Activated naive CD4-positive, alpha-beta T cell (primary cell): ENCODE measurements at places on chromosomes 16 and 17.

- DNase-seq, result no peak
These were observed 180.8 kb downstream of the RBFOX1 start for GRCh38 chr16:7513429-7513828.

DNA sequence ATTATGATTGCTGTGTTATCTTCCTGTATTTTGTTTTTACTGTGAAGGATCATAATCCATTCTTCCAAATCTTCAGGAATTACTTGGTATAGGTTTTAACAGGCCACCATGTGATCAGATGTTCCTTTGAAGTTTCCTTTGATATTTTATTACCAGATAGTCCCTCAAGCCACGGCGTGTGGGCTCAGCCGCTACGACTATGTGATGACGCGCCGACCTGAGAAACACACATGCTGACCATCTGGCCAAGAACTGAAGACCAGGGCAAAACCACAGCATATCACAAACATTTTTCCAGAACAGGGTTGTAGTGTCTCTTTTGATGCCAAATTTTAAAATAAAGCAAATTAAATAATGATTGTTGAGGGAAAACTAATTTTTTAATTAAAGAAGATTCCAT lies 47.3 kb downstream of the ZCCHC14 start:
- no peak for DNase-seq

DNA sequence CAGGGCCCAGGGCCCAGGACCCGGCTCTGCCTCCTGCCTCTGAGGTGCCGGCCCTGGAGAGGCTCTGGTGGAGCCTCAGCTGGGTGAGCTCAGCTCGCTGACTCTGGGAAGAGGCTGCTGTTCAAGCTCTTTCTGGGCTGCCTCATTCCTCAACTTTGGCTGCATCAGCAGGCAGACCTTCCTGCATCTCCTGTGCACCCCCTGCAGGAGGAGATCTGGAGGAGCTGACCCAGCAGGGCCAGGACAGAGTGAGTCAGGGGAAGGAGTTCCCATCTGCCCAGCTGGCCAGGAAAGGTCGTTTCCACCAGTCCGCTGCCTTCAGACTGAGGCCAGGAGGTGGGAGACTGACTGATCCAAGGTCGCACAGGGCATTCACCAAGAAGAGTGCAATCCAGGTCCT lies 10.7 kb downstream of the CRHR1 start:
- no peak for DNase-seq

DNA sequence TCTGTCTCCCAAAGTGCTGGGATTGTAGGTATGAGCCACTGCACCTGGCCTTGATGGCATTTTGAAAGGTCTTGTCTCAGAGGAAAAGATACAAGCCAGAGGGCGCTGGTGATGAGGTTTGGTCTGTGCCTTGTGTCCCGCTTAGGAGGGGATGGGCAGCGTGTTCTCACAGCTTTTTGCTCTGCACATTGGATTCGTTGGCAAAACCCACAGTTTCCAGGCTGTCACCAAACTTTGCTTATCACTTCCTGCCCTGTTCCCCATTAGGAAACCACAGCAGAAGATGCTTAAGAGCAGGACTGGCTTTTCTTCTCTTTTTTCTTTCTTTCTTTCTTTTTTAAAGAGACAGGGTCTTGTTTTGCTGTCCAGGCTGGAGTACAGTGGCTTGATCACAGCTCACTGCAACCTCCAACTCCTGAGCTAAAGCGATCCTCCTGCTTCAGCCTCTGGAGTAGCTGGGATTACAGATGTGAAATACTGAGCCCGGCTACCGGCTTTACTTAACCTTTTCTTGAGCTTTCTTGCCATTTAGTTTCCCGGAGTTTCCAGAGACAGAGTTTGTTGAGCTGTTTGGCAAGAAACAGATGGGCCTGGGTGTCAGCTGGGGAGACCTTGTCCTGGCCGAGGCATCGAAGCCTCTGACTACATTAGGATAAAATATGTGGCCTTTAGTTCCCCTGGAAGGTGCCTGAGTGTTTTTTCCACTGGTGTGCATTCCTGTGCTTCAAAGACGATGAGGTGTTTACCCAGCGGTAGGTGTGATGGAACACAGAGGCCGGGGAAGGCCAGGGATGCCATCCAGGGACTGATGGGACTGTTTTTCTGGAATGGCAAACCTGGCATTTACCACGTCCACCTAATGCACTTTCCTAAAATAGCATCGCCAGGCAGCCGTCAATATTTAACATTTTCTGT lies 112.9 kb downstream of the ABCC1 start:
- DNase-seq, result no peak

GRCh38 chr17:56038131-56038530 lies 115.1 kb upstream of the ANKFN1 start:
- no peak for DNase-seq

DNA sequence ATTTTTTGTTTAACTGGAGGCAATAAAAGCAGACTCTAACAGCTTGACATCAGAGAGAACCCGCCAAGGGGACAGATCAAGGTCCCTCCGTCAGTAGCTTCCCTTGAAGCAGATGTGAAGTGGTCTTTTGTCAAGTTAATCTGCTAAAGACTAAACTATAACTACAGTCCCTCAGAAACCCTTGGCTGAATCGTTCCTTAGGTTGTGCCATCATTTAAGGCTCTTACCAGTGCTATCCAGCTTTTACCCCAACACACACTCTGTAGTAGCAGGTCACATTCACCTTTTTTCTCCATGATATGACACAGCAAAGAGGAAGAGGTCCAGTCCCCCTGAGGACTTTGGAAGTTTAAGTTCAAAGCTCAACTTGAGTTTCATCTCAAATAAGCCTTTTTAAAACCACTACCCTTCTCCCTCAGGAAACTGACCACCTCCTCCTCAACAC lies 49.7 kb downstream of the ERN1 start:
- no peak for DNase-seq

DNA sequence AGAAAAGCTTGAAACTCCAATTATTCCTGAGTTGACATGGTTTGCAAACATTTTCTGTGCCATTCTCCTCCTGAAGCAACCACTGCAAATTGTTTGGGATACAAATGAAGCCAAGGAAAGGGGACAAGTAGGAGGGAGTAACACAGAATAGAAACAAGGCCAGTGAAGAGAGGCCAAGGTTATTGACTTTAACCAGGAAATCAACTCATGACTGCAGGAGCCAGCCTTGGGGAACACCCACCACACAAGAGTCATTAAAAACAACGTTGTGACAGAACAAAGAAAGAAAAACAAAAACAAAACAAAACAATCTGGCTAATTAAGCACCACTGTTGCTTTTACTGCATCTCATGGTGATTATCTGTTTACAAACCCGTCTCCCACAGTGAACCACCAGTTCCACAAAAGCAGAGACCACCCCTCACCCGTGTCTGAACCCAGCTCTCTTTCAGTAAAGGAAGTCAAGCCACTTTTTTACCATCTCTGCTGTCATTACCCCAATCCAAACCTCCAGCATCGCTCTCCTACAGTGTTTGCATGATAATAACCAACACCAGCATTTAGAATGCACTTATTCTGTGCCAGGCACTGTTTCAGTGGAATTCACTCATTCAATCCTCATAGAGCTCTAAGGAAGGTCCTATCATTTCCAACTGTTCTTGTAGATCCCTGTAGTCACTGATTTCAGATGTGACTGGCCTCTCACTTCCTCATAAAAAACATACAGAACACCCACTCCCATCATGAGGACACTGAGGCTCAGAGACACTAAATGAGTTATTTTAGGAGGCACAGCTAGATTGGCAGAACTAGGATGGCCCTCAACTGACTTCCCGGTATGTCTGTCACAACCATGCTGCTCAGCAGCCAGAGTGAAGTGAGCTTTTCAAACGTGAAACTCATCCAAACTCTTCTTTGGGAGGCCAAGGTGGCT lies 2.0 kb downstream of the ZDHHC1 start:
- no peak for DNase-seq

DNA sequence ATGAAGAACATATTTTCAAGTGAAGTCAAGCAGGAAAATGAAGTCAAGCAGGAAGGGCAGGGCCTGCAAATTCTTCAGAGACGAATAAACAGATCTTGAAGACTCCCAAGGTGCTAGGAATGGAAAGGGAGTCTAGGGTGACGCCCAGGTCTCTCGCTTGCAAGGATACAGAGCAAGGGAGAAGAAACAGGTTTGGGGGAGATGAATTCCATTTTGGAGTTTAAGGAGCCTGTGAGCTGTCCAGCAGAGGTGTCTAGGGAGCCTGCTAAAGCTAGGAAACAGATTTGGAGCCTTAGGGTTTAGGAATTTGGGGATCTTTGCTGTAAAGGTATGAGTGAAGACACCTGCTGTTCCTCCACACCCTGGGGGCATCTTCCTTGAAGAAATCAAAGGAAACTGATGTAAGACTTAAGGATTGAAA lies 2.0 kb upstream of the UNKL start:
- no peak for DNase-seq

DNA sequence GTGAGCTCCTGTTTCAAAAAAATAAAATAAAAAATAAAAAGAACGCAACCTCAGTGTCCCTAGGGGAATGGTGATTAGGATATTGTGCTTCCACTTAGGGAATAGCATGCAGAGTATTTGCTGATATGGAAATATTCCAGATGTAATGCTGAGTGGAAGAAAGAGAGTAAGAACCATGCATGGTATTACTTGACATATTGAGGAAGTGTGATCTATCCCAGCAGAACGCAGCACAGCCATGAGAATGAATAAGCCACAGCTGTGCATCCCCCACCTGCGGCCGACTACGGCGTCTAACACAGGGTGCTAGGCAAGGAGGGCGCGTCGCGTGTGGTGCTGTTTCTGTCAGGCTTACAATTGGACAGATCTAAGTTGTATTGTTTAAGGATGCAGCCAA lies 49.5 kb downstream of the FOXK2 start:
- no peak for DNase-seq

DNA sequence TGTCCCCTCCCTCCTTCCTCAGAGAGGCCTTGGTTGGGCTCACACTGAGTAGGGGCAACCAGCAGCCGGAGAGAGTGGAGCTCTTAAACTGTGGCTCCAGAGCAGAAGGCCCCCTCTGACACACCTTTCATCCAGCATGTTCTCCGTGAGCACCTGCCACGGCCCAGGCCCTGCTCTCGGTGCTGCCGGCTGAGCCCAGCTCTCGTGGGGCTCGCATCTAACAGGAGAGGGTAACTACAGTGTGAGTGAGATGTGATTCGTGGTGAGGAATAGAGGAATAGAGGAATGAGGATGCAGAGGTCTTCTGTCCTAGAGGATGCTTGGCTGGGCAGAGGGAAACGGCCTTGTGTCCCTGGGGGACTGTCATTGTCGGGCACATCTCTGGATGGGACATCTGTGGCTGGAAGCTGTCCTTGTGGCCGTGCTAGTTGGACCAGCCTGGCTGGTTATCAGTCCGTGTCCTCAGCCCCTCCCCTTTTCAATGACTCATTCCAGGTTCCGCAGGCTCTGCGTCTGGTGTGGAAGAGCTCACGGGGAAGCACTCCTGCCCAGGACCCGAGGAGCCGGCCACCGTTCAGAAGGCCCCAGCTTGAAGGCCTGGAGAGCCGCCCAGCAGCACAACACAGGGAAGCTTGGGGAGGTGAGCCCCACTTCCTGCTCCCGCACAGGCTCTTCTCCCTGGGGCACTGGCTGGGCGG lies 11.9 kb upstream of the DNASE1 start:
- no peak for DNase-seq

- DNase-seq, result no peak
These were observed 26.9 kb upstream of the FAM20A start for GRCh38 chr17:68627956-68628575.

DNA sequence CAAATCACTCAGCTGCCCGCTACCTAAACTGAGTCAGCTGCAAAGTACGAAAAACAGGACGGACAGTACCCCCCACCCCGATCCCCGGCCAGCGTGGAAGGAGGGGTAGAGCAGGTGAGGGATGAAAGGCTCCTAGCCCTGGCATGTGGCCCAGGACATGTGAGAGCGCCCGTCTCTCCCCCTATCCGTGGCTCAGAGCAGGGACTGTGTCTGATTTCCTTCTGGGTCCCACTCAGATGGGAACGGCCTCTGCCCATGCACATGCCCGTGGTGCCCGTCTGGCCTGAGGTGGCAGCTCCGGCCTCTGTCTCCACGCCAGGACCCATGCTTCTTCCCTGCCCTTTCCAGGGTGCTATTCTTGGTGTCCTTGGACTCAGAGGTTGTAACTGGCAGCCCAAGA lies 30.2 kb upstream of the RASD1 start:
- DNase-seq, result no peak

- DNase-seq, result no peak
These were observed 17.8 kb upstream of the NAGLU start for GRCh38 chr17:42518046-42518754.

DNA sequence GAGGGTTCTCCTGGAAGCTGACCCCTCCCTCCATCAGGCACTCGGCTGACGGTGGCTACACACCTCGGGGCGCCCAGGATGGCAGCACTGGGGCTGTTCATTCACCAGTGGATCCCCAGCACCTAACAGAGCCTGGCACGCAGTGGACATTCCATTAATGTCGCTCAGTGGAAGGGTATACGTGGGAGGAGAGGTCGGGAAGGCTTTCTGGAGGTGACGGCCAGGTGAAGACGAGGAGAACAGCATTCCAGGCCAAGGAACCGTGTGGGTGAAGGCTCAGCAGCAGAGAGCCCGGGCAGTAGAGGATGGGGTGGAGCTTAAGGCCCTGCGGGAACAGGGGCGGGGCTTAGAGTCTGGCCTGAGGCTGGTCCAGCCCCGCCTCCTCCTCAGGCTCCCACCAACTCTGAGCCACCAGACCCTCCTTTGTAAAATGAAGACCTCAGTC lies 2.5 kb upstream of the HS3ST6 start:
- no peak for DNase-seq

GRCh38 chr17:80835816-80836657 lies 155.6 kb upstream of the CHMP6 start:
- DNase-seq, result no peak

- no peak for DNase-seq
These were observed 9.2 kb downstream of the FMNL1 start for GRCh38 chr17:45230787-45231480.

DNA sequence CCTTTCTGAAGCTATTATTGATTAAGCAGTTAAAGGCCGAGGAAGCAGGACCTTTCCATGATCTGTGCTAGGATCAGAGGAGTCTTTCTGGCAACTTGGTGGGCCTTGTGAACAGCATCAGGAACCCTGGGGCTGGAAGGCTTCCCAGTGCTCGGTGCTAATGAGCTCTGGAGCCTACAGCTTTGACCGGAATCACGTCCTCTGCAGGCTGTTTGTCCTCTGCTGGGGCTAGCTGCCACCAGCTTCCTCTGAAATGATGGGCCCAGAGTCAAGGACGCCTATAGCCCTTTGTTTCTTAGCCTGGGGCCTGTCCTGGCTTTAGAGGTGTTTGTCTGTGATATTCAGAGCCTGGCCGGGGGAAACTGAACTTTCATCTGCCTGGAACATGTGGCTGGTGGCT lies 111.6 kb downstream of the SHISA9 start:
- DNase-seq, result no peak

DNA sequence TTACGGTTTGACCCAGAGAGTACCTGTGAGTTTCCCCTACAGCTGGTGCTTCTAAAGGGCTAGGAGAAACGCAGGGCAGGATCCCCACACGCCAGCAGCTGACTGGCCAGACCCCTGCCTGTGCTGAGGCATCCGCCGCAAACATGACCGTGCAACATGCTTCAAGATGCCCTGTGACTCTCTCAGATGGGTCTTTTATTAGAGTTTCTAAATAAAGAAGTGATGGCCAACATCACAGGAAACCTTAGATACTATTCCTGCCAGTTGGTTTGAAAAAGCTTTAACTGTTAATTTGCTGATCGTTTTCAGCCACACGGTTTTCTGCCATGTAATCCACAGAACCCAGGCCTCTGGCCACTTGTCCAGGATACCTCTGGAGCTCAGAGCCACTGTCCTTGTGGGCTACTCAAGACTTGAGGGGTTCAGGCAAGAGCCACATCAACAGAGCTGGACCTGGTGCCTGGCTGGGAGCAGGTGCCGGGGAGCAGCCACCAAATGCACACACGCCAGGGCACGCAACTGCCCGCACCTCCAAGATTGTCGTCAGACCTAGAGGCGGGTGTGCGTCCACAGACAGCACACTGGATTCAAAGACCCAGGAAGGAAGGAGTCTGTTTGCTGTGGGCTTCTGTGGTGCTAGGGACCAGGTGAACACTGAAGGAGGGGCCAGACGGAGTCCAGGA lies 118.4 kb downstream of the ZNF778 start:
- no peak for DNase-seq
